ENCODE measurements at places on chromosomes 6 and 20. TPM values are rescaled to one million over a fixed set of nuclear protein-coding genes. Genes with fewer than 3 reads are reported as not detected.

Gene RALY
- total RNA-seq, result 172 TPM

Gene ZBTB46
- 4.0 TPM for total RNA-seq

Gene MDFI
- total RNA-seq, result 176 TPM

Gene NKX2-4
- 3.9 TPM for total RNA-seq

Gene DUSP15
- 2.5 TPM for total RNA-seq

Gene E2F1
- total RNA-seq, result 112 TPM

Gene EEF1A2
- total RNA-seq, result 0.76 TPM

Gene GCNT2
- 0.14 TPM for total RNA-seq

Gene PEX6
- total RNA-seq, result 11.5 TPM

Gene RNF182
- 0.20 TPM for total RNA-seq

GRCh38 chr20:1415667-1416468 lies 23.0 kb upstream of the FKBP1A start:
- peak; percentile 67 for DNase-seq

GRCh38 chr6:105748737-105749161 lies 337.4 kb upstream of the PRDM1 start:
- DNase-seq, result no peak

- no peak for DNase-seq
Observed at GRCh38 chr6:32110632-32111031, 1.5 kb upstream of the TNXB start.

DNA sequence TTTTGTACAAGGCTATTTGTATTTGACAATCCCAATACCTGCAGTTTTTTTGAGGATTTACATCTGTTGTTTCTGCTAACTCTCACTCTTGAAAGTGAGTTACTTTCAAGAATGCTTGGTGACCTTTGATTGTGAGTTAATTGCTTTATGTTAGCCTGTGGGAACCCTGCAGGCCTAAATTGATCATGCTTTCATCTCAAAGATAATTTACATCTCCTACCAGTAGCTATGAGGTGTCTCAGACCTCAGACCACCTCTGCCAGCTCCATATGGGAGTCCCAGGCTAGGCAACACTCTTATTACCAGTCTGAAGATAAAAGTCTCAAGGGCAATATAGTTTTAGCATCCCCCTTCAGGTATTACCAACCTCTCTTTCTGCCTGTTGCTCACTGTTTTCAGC lies 116.4 kb upstream of the THEMIS start:
- no peak for DNase-seq

DNA sequence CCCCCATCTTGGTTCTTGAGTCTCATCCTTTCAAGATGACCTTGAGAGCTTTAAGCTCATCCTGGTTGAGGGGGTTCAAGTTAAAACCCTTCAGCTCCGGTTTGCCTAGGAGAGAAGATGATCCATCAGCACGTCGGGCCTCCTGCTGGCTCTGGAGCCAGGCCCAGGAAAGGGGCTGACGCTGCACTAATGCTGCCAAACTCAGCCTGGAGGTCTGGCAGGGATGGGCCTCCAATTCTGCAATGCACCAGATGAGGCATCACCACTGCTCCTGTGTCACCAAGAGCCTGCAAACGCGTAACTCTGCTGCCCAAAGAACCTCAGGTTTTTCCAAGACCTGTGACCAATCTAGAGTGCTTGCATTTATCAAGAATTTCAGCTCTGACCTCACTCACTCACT lies 6.1 kb downstream of the PDRG1 start:
- no peak for DNase-seq

DNA sequence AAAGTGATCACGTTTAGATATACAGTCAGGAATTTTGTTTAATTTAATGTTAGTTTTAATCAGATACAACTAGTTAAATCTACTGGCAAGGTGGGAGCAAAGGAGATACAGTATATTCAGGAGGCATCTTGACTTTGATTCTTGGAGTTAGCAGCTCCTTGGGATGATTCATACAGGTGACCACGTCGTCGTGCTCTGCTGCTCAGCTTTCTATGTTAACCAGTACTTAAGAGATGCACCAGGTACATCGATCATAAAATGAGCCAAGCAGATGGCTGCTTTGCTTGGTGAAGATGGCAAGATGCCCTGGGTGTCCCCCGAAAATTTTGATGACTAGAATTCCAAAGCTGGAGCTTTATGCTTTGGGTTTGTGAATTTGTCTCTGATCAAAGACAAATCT lies 64.7 kb downstream of the TBC1D7 start:
- DNase-seq, result no peak

GRCh38 chr6:150184850-150185731 lies 42.2 kb downstream of the PPP1R14C start:
- DNase-seq, result no peak

GRCh38 chr6:99901596-99902384 lies 92.2 kb downstream of the MCHR2 start:
- no peak for DNase-seq

GRCh38 chr6:117544716-117545115 lies 57.6 kb downstream of the GOPC start:
- DNase-seq, result no peak

- no peak for DNase-seq
Observed at GRCh38 chr6:154070657-154071056, 31.6 kb downstream of the OPRM1 start.
